ENCODE measurements at places on chromosomes 6 and 20. TPM values are rescaled to one million over a fixed set of nuclear protein-coding genes. Genes with fewer than 3 reads are reported as not detected.

The DDX43 gene
- not detected for total RNA-seq

DNA sequence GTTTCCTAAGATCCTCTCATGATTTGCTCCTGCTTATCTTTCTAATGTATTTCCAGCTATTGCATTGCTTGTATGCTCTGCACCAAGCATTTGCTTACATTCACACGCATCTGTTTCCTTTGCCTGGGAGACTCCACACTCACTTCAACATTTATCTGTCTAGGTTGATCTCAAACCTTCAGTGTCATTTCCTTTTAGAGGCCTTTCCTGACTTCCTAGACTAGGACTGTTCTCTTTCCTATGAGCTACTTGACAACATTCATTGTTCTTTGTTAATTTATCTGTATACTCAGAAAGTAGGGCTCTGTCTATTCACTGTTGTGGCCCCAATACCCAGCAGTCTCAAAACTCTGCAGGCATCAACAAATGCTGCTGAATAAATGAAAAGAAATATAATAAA lies 84.4 kb downstream of the WASF1 start:
- no peaks in the 10 kb centered on the region for H3K36me3 ChIP-seq
- H3K4me1 ChIP-seq = peaks cover 3% of the 10 kb centered on the region
- H3K27ac ChIP-seq = no peak overlapping the region
- H3K27me3 ChIP-seq = no peaks in the 10 kb centered on the region
- H3K4me3 ChIP-seq = no peak overlapping the region

DNA sequence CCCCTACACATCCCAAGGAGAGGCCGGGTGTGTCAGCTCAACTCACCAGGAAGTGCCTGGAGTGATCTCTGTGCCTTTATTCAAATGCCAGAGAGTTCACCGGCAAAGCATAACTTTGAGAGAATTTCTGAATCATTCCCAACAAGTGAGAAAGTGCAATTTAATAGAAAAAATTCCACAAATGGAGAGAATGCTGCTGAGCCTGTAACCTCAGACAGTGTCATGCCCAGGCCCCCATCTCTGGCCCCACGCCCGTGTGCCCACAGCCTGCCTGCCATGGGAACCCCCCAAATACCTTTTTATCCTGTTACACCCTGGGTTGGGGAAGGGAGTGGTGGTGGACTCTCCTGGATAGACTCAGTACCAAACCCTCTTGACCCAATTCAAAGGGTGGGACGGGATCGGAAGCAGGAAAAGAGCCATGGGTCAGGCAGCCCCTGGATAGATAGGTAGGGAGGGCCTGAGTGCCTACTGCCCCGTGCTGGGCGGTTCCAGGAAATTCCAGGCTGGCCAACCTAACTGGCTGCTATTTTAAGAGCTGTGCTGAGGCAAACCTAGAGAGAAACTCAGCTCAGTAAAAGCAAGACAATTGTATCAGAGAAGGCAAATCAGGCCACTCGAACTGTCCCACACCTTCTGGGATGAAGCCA lies 179.0 kb upstream of the FOXA2 start:
- H3K27me3 ChIP-seq = no peaks in the 10 kb centered on the region
- no peaks in the 10 kb centered on the region for H3K4me1 ChIP-seq
- DNase-seq = no peak

GRCh38 chr20:18267815-18268214 lies 20.5 kb upstream of the ZNF133 start:
- H3K4me1 ChIP-seq = no peaks in the 10 kb centered on the region
- H3K4me3 ChIP-seq = no peak overlapping the region
- no peaks in the 10 kb centered on the region for H3K36me3 ChIP-seq
- peaks cover 4% of the 10 kb centered on the region for H3K27me3 ChIP-seq
- no peak for DNase-seq

The SPATA25 gene
- total RNA-seq = 103 TPM

The SLC17A3 gene
- total RNA-seq = not detected

The OR12D3 gene
- total RNA-seq = not detected

The NKX2-2 gene
- total RNA-seq = 0.82 TPM

- DNase-seq = no peak
- H3K4me3 ChIP-seq = no peak overlapping the region
- H3K36me3 ChIP-seq = no peaks in the 10 kb centered on the region
- H3K27me3 ChIP-seq = no peaks in the 10 kb centered on the region
Observed at GRCh38 chr6:162177746-162178145, 549.8 kb downstream of the PRKN start.

- H3K36me3 ChIP-seq = no peaks in the 10 kb centered on the region
- no peak for DNase-seq
- no peak overlapping the region for H3K4me3 ChIP-seq
- no peak overlapping the region for H3K27ac ChIP-seq
Observed at GRCh38 chr20:24102749-24103333, 114.3 kb upstream of the GGTLC1 start.

The BMP2 gene
- 109 TPM for total RNA-seq

DNA sequence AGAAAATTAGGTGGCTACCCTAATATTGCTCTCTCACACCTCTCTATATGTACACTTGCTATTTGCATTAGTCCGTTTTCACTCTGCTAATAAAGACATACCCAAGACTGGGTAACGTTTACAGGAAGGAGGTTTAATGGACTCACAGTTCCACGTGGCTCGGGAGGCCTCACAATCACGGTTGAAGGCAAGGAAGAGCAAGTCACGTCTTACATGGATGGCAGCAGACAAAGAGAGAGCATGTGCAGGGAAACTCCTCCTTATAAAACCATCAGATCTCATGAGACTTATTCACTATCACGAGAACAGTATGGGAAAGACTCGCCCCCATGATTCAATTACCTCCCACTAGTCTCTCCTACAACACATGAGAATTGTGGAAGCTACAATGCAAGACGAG lies 53.4 kb downstream of the EPM2A start:
- DNase-seq = no peak
- H3K4me3 ChIP-seq = no peak overlapping the region
- no peak overlapping the region for H3K27ac ChIP-seq
- H3K4me1 ChIP-seq = no peaks in the 10 kb centered on the region
- H3K27me3 ChIP-seq = no peaks in the 10 kb centered on the region

The WFDC10B gene
- not detected for total RNA-seq

- DNase-seq = no peak
- H3K27ac ChIP-seq = no peak overlapping the region
- no peaks in the 10 kb centered on the region for H3K36me3 ChIP-seq
Observed at GRCh38 chr6:126548300-126548699, 208.4 kb downstream of the CENPW start.

The SLC32A1 gene
- not detected for total RNA-seq

DNA sequence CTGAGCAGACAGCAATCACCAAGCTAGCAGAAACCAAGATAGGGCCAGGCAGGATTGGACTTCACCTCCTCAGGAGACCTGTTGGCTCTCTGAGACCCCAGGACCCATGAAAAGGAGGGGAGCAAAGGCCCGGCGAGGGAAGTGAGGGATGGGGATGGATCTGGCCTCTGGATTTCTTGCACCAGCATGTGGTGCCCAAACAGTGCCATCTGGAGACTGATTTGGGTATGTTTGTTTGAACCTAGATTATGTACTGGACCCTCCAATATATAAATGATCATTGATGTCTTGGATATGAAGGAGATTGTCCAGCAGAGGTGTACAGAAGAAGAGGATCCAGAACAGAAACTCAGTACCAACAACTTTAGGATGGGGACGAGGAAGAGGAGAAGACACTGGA lies 83.4 kb upstream of the LY86 start:
- no peaks in the 10 kb centered on the region for H3K27me3 ChIP-seq
- no peak overlapping the region for H3K4me3 ChIP-seq

GRCh38 chr6:151434369-151434768 lies 17.6 kb downstream of the RMND1 start:
- H3K36me3 ChIP-seq = peaks cover 10% of the 10 kb centered on the region
- no peak for DNase-seq
- no peak overlapping the region for H3K4me3 ChIP-seq
- H3K27me3 ChIP-seq = no peaks in the 10 kb centered on the region

DNA sequence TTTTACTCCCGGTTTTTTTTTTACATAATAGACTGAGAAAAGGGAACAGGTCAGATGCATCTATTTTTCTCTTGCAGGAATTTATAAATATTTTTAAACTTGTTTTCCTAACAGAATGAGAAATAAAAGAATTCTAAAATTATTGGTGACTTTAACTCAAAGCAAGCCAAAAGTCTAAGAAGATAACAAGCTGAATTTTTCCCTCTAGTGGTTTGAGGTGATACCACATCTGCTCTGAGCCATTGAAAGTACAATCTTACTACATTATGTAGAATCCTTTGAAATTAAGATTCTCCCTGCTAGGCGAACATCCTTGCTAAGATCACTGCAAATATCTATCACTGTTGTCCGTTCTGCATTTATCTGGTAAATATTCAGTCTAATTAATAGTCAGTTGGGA lies 10.7 kb upstream of the STMND1 start:
- H3K4me1 ChIP-seq = no peaks in the 10 kb centered on the region
- no peaks in the 10 kb centered on the region for H3K27me3 ChIP-seq
- no peak for DNase-seq
- no peak overlapping the region for H3K27ac ChIP-seq
- H3K36me3 ChIP-seq = no peaks in the 10 kb centered on the region

- peaks cover 46% of the 10 kb centered on the region for H3K4me1 ChIP-seq
- peak overlapping the region; percentile 43 for H3K4me3 ChIP-seq
- DNase-seq = peak; percentile 65
Observed at GRCh38 chr20:3797592-3798372, 1.7 kb downstream of the CDC25B start.

The MUC22 gene
- not detected for total RNA-seq

- no peak for DNase-seq
- no peak overlapping the region for H3K4me3 ChIP-seq
- peaks cover 3% of the 10 kb centered on the region for H3K27me3 ChIP-seq
- no peak overlapping the region for H3K27ac ChIP-seq
Observed at GRCh38 chr6:29035951-29036350, 9.0 kb downstream of the OR2W1 start.

The FNDC11 gene
- total RNA-seq = not detected

- no peak overlapping the region for H3K4me3 ChIP-seq
- no peaks in the 10 kb centered on the region for H3K4me1 ChIP-seq
- DNase-seq = no peak
- no peaks in the 10 kb centered on the region for H3K27me3 ChIP-seq
- H3K27ac ChIP-seq = no peak overlapping the region
- no peaks in the 10 kb centered on the region for H3K36me3 ChIP-seq
Observed at GRCh38 chr20:3592931-3593330, 70.3 kb downstream of the GFRA4 start.

The PTK6 gene
- total RNA-seq = 147 TPM

GRCh38 chr6:162621246-162621645 lies 106.3 kb downstream of the PRKN start:
- DNase-seq = no peak
- no peaks in the 10 kb centered on the region for H3K36me3 ChIP-seq
- no peak overlapping the region for H3K27ac ChIP-seq
- H3K27me3 ChIP-seq = no peaks in the 10 kb centered on the region
- H3K4me3 ChIP-seq = no peak overlapping the region

GRCh38 chr6:99736302-99736701 lies 129.7 kb downstream of the PRDM13 start:
- H3K27ac ChIP-seq = no peak overlapping the region
- no peak overlapping the region for H3K4me3 ChIP-seq
- no peaks in the 10 kb centered on the region for H3K4me1 ChIP-seq
- no peaks in the 10 kb centered on the region for H3K36me3 ChIP-seq
- DNase-seq = no peak

DNA sequence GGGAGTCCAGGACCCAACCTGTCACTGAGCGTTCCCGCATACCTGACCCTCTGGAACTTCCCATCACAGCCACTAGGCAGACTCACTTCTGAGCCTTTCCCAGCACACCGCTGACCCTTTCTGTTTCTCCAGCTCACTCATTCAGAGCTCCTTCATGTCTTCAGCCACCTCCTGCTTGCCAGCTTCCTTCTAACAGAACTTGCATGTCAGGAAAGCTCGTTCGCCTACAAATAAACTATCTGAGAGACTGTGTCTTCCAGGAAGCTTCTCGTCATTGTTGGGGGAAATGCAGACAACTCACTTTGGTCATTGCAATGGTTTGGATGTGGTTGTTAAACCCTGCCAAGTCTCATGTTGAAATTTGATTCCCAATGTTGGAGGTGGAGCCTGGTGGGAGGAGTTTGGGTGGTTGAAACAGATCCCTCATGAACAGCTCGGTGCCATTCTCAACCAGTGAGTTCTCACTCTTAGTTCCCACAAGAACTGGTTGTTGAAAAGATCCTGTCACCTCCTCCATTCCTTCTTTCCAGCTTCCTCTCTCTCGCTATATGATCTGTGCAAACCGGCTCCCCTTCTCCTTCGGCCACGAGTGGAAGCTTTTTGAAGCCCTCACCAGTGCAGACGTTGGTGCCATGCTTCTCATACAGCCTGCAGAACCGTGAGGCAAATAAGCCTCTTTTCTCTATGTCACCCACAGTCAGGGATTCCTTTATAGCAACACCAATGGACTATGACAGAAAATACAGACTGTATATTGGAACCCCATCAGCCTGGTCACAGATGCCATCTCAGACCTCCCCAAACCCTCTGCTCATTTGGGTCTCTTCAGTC lies 1.4 kb upstream of the MUC21 start:
- H3K4me1 ChIP-seq = no peaks in the 10 kb centered on the region
- H3K27me3 ChIP-seq = peaks cover 21% of the 10 kb centered on the region
- no peak overlapping the region for H3K27ac ChIP-seq
- H3K4me3 ChIP-seq = no peak overlapping the region

- H3K27ac ChIP-seq = no peak overlapping the region
- H3K4me1 ChIP-seq = peaks cover 6% of the 10 kb centered on the region
Observed at GRCh38 chr6:3267162-3267561, 8.4 kb downstream of the PSMG4 start.

DNA sequence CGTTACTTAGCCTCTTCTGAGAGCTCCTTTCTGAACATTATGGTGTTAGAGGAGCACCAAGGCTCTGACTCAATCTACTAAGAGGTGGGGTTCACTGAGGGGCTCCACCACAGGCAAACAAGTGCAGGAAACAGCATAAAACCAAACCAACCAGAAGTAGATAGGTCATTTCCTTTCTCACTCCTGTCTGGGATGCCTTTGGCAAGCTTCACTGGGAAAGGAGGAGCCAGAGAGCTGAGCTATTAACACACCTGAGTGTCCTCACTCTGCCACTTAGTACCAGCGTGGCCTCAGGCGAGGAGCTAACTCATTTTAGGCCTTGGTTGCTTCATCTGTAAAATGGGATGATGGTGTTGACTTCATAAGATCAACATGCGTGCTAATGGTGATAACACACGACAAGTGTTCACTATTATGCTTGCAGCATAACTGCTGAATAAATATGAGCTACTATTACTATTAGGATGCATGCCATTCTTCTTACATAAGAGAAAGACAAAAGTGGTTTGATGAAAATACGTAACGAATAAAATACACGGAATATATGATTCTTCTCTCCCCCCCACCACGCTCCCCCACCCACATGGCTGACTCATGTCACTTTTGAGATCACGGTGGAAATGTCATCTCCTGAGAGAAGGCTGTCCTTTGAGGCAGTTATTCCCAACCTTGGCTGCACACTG lies 185.4 kb downstream of the BCAS1 start:
- no peaks in the 10 kb centered on the region for H3K36me3 ChIP-seq
- H3K4me1 ChIP-seq = no peaks in the 10 kb centered on the region
- H3K4me3 ChIP-seq = no peak overlapping the region
- DNase-seq = no peak
- H3K27ac ChIP-seq = no peak overlapping the region
